ENCODE measurements at places on chromosomes 6 and 20.
A peak's percentile ranks its signal among the peaks of the same experiment; 100 is the strongest.

DNA sequence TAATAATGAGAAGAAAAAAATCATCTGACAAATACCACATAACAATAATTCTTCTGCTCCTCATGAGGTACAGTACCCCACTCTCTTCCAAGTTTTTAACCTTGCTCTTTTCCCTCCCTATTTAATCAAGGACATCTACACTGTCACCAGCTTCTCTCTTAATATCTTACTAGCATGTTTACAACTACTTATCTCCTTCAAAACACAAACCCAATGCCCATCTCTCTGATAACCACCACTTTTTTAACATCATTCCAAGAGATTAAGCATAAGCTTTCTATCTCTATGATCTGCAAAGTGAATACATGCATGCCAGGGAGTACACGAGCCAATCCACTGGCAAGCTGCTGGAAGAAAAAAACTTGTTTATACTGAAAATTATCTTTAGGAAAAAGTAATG, 10.3 kb downstream of the CEP85L start:
- no peak for DNase-seq

- no peak for DNase-seq
Measured at GRCh38 chr6:129623008-129623732, 86.8 kb downstream of the ARHGAP18 start.

DNA sequence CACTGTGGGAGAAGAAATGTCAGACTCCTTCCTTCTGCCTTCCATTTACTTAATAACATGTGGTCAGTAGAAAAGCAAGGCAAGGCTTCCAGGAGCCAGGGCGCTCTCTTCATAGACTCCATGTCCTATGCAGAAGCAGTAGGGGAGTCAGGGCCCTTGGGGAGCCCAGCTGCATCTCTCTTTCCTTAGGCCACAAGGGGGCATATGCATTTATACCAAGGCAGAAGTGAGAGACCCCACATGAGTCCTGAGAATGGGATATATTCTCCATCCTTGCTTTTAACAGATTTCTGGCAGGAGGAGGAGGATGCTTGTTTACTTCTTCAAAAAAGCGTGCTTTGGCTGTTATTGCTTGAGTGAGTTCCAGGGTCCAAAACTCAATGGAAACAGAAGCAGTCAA, 198.5 kb downstream of the HIVEP2 start:
- peak; percentile 9 for DNase-seq

DNA sequence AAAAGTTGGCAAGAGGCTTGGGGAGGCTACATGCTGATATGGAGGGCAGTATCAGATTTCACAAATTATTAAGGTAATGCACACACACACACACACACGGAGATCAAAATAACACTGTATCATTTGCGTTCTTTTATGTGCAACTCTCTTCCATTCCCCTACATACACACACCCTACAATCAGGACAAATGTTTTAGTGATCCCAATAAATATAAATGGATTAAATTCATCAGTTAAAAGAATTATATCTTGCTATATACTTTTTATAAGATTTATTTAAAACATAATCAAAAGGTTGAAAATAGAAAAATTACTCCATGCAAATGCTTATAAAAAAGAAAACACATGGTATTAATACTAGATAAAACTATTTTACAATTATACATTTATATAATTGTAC, 25.9 kb downstream of the TMX4 start:
- DNase-seq = no peak

DNA sequence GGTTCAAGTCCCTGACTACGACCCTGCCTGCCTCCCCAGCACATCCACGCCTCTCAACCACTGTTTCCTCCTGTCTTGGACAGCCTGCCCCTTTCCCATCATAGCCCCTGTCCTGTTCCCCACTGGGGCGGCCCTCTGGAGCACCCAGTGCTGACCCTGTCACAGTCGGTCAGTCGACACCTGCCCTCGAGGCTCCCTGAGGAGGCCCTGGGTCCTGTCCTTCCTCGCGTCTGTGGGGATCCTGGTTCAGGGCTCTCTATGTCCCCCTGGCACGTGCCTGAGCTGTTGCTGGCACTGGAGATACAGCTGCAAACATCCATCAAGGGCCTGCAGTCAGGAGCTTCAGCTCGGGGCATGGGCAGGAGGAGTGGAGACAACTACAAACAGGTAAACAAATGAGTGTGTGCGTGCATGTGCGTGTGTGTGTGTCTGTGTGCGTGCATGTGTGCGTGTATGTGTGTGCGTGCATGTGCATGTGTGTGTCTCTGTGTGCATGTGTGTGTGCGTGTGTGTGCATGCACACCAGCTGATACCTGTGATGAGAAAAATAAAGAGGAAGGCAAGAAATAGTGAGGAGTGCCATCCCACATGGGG, 132.8 kb downstream of the PHACTR3 start:
- no peak for DNase-seq

DNA sequence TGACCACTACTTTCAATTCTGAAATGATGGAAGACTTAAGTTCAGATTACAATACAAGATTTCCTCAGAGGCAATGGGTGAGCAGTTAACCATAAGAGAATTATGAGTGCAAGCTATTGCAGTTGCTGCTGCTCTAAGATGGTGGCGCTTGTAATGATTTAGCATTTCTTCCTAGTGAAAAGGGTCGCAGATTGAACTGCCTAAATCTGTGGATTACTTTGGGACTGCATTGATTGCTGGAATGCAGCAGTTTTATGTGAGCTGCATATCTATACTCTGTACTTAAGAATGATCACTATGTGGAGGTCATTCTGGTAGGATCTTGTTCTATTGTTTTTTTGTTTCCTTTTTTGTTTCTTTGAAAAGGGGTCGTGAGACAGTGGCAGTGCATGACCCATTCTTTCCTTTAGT, 5.3 kb downstream of the SCAF8 start:
- no peak for DNase-seq

GRCh38 chr20:31717478-31718201, 5.0 kb downstream of the BCL2L1 start:
- no peak for DNase-seq

DNA sequence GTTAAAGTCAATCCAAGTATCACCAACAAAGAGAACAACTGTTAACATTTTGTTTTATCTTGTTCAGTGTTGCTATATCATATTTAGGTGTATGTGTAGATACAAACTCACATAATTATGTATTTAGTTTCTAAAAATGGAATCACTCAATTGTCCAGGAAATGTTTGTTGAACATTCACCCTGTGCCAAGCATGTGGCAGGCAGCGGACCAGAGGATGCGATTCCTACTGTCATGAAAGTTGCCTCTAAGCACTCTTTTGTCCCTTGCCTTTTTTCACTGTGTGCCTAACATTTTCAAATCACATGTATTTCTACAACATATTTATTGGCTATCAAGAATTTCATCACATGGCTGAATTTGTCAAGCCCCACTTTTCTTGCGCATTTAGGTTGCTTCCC, 16.9 kb upstream of the TGM2 start:
- no peak for DNase-seq

- DNase-seq = no peak
Measured at GRCh38 chr6:158805698-158806377, 13.3 kb downstream of the EZR start.

DNA sequence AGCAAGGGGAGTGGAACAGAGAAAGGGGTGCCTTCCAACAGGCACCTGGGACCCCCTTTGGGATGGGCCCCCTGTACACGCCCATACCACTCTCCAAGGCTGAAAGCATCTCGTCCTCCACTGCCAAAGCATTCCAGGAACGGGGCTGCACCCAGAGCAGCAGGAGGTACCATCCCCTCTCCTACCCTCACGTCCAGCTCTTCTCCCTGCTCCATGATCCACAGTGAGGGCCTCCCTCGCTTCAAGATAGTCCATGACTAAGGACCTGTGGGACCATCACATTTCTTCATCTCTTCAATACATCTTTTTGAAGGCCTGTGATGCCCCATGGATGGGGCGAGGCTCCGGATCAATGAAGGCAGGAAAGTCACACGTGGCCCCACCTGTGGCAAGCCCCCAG, 209.9 kb downstream of the ANKRD60 start:
- DNase-seq = no peak

- DNase-seq = no peak
Measured at GRCh38 chr6:154478021-154478700, 32.3 kb downstream of the CNKSR3 start.

- no peak for DNase-seq
Measured at GRCh38 chr6:37495244-37495934, 4.3 kb downstream of the CCDC167 start.

GRCh38 chr6:165717732-165718465, 54.9 kb upstream of the PDE10A start:
- DNase-seq = no peak

- no peak for DNase-seq
Measured at GRCh38 chr6:137736911-137737310, 130.1 kb upstream of the TNFAIP3 start.

- no peak for DNase-seq
Measured at GRCh38 chr6:137876547-137876946, 9.5 kb downstream of the TNFAIP3 start.

DNA sequence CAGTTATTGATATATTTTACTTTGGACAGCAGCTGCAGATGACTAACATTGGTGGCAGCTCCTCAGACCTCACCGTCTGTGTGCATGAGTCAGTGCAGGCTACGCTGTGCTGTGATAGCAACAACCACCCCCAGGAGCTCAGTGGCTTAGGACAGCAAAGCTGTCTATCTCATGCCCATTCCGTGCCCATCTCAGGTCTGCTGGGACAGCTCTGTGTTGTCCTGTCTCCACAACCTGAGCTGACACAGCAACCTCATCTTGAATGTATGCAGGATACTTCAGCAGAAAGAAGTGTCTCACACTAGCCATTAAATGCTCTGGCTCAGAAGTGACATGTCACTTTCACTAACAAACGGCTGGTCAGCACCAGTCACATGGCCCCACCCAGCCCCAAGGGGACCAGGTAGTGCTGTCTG, 47.7 kb downstream of the BANF2 start:
- peak; percentile 7 for DNase-seq

- DNase-seq = peak; percentile 2
Measured at GRCh38 chr6:30037182-30037788, 23.8 kb upstream of the POLR1H start.

- no peak for DNase-seq
Measured at GRCh38 chr6:7148100-7148822, 40.5 kb downstream of the RREB1 start.

GRCh38 chr6:18166312-18167036, 11.3 kb downstream of the KDM1B start:
- DNase-seq = no peak

DNA sequence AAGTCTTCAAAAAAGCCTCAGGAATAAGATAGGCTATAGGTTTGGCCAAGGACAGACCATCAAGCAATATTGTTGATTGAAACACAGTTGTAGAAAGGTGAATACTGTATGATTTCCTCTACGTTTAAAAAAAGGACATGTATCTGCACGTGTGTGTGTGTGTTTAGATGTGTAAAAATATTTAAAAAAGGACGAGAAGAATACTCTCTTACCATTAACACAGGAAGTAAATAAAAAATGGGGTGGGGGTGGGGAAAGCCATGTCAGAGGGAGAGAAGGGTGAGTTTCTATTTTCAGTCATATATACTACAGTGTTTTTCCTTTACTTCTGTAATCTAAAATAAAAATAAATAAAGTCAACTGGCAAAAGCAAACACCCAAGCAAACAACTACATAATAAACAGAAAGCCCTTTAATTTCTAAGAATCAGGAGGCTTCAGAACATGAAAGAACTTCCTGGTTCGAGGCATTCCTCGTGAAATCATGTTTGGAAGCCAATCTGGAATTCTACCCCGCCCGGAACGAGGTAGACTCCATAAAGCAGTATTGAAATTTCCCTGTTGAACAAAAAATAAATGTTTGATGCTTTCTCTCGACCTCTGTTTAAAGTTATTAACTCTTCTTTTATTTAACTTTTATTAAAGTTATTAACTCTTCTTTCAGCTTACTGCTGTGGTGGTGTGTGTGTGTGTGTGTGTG, 158.1 kb upstream of the ZNF217 start:
- DNase-seq = no peak

DNA sequence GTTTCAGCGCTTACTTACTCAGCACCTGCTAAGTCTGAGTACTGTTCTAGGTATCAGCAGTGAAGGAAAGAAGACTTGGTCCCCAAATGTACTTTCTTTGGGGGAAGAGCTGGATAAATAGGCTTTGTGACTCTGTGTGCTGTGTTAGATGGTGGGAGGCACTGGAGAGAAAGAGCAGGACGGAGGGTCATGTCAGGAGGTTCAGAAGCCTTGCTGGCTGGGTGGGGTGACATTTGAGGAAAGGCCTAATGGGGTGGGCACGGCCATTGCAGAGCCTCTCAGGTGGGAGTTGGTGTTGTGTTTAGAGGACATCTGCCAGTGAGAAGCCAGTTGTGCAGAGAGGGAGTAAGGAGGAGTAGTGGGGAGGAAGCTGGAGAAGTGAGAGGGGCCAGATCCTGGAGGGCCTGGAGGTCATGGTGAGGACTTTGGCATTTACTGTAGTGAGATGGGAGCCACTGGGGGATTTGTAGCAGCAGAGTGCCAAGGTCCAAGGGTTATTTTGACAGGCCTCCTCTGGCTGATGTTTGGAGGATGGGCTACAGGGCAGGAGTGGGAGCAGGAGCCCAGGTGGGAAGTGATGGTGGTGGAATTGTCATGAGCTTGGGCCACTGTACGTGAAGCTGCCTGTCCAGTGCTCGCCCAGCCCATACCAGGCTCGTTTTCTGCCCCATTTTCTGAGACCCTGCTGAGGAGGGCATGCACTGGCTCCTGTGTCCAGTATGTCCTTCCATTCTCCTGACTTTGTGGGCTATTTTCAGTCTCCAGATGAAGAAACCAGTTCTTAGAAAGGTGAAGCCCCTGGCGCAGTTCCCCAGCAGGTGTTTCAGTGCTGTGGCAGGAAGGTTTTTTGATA, 886 bp downstream of the SDCBP2 start:
- DNase-seq = peak; percentile 22

DNA sequence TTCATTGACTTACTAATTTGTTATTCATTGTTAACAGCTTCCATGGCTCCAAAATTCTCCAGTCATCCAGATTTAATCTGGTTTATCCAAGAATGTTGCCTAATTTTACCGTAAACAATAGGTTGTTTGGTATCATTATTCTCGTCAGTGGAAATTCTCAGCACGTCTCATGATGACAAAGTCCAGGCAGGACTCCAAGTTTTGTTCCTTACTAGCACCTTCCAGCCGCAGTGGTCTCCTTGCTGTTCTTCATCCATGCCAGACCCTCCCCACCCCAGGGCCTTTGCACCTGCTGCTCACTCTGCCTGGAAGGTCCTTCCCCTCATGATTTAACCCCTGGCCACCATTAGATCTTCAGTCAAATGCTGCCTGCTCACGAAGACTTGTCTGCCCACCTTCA, 48.1 kb upstream of the NAA20 start:
- no peak for DNase-seq

- no peak for DNase-seq
Measured at GRCh38 chr6:20334334-20334733, 67.3 kb upstream of the E2F3 start.

GRCh38 chr6:31399589-31400466, 3.6 kb upstream of the MICA start:
- DNase-seq = peak; percentile 93

- DNase-seq = no peak
Measured at GRCh38 chr6:80478030-80478429, 371.6 kb downstream of the BCKDHB start.

GRCh38 chr6:106138151-106138550, 52.0 kb downstream of the PRDM1 start:
- no peak for DNase-seq
